ENCODE measurements at places on chromosomes 4 and X.

GRCh38 chr4:56655627-56656345 lies 25.3 kb downstream of the HOPX start:
- peak; percentile 3 for DNase-seq

DNA sequence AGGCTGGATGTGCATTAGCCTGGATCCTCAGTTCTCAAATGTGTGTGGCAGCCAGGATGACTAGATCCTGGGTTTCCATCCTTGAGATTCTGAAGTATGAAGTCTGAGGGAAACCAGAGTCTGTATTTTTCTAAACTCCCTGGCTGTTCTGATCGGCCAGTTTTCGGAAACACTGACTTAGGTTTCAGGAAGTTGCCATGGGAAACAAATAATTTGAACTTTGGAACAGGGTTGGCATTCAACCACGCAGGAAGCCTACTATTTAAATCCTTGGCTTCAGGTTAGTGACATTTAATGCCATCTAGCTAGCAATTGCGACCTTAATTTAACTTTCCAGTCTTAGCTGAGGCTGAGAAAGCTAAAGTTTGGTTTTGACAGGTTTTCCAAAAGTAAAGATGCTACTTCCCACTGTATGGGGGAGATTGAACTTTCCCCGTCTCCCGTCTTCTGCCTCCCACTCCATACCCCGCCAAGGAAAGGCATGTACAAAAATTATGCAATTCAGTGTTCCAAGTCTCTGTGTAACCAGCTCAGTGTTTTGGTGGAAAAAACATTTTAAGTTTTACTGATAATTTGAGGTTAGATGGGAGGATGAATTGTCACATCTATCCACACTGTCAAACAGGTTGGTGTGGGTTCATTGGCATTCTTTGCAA lies 67.6 kb downstream of the PDGFRA start:
- DNase-seq = no peak

GRCh38 chrX:94871640-94872039 lies 1197.6 kb downstream of the FAM133A start:
- no peak for DNase-seq

DNA sequence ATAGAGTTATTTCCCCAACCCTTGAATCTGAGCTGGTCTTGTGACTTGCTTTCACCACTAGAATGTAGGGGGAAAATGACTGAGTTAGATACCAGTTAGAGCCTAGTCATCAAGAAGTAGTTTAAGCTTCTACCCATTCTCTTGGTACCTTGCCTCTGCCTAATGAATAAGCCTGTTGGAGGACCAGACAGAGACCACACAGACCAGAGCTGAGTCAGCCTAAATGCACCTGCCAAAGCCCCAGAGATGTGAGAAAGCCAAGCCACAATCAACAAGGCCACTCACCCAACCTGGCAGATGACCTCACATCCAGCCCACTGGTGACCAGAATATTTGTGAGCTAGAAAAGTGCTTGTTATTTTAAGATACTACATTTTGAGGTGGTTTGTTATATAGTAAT lies 85.2 kb upstream of the DCLK2 start:
- DNase-seq = no peak

DNA sequence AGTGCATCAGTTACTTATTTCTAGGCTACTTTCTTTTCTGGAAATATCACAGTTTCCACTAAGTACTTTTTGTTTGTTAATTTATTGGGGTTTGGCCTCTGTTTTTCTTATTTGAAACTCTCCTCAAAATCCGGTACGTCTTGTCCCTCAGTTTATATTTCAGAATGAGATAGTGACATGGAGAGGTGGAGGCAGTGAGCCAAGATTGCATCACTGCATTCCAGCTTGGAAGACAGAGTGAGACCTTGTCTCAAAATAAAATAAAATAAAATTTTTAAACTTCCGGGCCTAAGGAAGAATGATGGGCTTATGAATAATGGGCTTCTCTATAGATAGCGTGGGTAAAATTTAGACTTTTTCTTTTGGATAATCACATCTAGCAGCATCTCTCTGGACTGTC lies 567.8 kb downstream of the TRIML1 start:
- no peak for DNase-seq

GRCh38 chr4:44326741-44327140 lies 121.9 kb downstream of the KCTD8 start:
- DNase-seq = no peak

DNA sequence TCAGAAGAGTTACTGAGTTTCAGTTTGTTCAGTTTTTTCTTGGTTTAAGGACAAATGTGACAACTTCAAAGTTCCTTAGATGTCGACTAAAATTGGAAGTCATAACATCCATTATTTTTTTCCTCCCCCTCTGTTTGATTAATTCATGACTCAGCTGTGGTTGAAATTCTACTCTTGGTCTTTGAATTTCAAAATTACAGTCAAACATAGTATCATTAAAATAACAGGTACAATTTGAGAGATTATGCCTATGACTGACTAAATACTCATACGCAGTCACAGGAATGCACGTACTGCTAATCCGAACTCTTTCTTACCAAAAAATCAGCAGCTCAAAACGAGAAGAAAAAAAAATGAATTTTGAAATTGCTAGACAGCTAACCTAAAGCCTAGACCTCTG lies 1434.8 kb downstream of the RAPGEF2 start:
- no peak for DNase-seq

DNA sequence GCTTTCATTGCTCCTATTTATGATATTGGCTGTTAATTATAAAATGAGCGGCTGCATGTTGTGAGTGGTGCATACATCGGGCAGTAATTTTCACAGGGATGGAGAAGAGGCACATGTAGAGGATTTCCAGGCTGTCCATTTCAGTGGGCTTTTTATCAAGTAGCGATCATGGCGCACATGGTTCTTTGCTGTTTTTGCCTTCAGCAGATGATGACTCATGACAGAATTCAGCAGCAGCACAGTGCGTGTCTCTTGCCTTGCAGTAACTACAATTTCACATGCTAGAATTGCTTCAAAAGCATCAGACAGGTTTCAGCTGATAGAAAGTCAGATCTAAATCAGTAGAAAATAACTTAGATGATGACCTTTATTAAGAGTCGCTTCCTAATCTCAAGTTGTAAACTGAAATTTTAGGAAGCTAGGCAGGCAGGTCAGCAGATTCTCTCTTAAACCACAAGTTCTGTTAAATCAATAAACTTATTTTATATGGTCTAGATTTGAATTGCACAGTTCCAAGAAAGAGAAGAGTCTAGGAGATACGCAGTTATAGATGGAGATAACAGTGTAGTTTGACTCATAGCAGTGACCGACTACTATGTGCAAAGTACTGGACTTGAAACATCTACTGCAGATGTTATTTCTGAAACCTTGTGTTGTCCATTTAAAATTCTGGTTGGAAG lies 35.8 kb downstream of the LRP2BP start:
- DNase-seq = no peak

GRCh38 chr4:140423106-140423505 lies 4.3 kb downstream of the CLGN start:
- DNase-seq = no peak

- DNase-seq = no peak
These were observed 32.1 kb upstream of the HGFAC start for GRCh38 chr4:3409571-3410091.

DNA sequence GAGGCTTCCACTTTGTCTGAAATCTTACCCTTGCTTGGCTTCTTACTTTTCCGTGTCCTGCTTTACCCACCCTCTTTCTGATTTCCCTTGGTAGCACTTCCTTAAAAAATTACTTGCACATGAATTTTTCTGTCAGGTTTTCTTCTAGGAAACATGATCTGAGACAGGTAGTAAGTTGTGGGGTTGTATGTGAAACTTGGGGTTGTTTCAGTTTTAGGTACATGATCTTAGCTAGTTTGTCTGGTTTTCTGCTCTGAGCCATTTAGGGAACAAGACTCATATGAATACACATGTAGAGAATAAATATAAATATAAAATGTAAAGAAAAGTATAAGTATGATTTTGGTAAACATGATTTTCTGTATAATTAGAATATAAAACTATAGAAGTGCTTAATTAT lies 17.4 kb upstream of the ARMCX2 start:
- no peak for DNase-seq

DNA sequence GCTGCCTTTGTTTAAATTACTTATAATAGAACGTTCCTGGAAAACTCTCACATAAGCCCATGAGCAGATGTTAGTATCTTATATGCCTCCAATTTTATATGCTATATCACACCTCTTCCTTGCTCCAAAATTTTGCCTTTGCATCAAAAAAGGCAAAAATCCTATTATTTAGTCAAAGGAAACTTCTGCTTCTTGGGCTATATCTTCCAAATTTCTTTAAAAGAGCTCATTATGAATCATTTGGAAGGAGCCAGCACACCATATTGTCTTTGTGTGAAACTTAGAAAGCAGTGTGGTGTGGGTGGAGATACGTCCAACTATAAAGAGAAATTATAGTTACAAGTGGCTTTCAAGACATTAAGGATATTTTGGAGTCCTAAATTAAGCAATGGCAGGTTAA lies 35.7 kb downstream of the NHS start:
- DNase-seq = no peak

DNA sequence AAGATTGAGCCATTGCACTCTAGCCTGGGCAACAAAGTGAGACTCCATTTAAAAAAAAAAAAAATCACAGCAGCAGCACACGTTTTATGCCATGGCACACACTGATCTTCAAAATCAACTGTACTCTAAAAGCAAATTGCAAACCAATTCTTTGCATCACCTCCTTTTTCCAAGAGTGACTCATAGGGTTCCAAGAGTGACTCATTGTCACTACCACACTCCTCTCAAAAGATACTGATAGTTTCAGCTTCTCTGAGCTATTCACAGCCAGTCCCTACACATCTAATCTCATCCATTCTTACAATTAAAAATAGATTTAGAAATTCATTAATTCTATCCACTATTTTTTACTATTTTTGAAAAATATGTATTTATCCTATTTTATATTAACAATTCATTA lies 1494.9 kb upstream of the AGA start:
- DNase-seq = no peak

GRCh38 chr4:169225058-169225751 lies 45.6 kb downstream of the SH3RF1 start:
- no peak for DNase-seq

GRCh38 chr4:15027921-15028435 lies 25.7 kb downstream of the CPEB2 start:
- DNase-seq = no peak

DNA sequence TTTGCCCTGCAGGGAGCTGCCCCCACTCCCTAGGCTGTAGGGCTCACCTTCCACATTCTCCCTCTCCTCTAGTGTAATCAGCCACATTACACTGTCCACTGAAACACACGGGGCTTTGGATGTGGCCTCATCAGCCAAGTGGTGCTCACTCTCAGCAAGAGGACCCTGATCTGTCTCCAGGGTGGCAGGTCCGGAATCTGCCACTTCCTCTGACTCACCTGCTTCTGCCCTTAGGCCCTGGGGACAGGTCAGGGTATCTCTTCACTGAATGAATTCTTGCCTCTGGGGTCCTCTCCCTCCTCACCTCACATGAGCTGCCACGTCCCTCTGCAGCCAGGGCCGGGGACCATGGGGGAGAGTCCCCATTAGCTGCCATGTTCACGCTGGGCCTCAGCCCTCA lies 15.9 kb downstream of the ZNF41 start:
- DNase-seq = no peak
